ENCODE measurements at places on chromosomes 1 and 21. TPM values are rescaled to one million over a fixed set of nuclear protein-coding genes. Genes with fewer than 3 reads are reported as not detected.

GRCh38 chr21:34640858-34641257 is 25.9 kb upstream of the RCAN1 start:
- DNase-seq, result no peak

DNA sequence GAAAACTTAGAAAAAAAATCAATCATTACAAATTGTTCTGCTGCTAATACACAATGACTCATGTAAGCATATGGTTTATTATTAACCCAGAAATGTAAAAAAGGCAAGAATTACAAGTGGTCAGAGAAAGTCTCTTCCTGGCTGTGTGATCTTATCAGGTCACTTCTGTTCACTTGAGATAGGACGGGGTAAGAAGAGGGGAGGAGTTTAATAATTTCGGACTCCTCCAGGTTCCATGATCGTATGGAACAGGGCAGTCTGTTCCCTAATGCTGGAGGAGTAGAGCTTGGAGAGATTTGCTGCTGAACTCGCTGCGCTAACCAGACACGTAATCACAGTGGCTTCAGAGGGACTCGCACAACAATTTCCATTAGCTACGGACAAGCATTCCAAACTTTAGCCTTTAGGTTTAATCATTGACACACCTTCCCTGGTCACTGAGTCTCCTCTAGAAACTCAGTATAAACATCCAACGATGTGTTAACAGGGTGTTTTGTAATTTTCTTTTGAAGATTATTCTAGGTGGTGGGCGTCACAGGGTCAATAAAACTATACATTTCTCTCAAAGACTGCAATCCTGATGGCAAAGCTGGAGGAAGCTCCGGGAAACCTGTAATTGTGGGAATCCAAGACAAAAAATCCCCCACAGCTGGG is 1.3 kb downstream of the CRYZ start:
- DNase-seq, result no peak

GRCh38 chr1:49229555-49229954 is 452.9 kb upstream of the BEND5 start:
- no peak for DNase-seq

- no peak for DNase-seq
Measured at GRCh38 chr1:10948463-10948775, 64.0 kb upstream of the TARDBP start.

- DNase-seq, result no peak
Measured at GRCh38 chr1:215220346-215220745, 137.8 kb downstream of the KCNK2 start.

DNA sequence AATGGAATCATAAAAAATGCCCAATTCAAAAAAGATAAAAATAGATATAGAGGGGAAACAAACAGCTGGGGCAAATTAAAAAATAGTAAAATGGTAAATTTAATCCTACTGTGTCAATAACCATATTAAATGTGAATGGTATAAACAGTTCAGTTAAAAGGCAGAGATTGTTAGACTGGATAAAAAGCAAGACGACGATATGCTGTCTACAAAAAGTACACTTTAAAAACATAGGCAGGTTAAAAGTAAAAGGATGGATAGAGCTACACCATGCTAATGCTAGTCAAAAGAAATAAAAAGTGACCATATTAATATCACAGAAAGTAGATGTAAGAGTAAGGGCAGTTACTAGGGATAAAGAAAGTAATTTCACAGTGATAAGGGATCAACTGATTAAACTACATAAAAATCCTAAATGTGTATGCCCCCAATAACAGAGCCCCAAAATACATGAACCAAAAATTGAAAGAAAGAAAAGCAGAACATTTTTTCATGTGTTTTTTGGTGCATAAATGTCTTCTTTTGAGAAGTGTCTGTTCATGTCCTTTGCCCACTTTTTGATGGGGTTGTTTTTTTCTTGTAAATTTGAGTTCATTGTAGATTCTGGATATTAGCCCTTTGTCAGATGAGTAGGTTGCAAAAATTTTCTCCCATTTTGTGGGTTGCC is 27.4 kb downstream of the MORN1 start:
- DNase-seq, result no peak

GRCh38 chr1:204575221-204576190 is 59.3 kb downstream of the MDM4 start:
- no peak for DNase-seq

- DNase-seq, result no peak
Measured at GRCh38 chr1:41373373-41373772, 12.1 kb downstream of the FOXO6 start.

DNA sequence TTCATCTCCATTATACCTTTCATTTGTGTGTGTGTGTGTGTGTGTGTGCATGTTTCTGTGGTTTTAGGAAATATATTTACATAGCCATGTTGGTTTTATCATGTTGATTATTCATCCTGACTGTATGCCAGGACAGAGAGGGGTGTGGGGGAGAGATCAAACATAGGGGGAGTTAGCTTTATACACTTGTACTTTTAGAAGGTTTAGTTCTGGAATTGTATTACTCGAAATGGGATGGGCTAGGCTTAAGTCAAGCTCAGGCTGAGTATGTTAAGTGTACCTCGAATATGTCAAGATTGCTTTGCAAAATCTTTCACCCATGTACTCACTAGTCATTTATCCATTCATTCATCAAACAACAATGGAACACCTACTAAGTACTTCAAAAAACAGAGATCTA is 123.3 kb downstream of the HMCN1 start:
- DNase-seq, result no peak

GRCh38 chr1:208184966-208185654 is 59.1 kb downstream of the PLXNA2 start:
- DNase-seq, result no peak

- DNase-seq, result no peak
Measured at GRCh38 chr1:209207126-209207700, 376.3 kb upstream of the CAMK1G start.

DNA sequence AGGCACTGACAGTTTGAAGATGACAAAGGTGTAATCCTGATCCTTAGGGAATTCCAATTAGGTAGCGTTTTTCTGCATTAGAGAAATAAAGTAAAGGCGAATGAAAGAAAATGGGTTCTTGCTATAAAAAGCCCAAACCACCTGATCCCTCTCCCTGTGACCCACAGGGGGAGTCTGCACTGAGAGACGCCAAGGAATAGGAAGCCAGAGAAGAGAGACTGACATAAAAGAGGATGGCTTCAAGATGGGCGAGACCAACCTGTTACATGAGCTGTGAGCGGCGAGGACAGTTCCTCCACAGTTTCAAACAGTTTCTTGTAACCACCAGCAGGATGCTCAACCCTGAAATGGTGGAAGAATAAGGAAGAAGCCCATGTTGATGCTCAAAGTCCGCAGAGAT is 1.4 kb downstream of the RPE65 start:
- no peak for DNase-seq

GRCh38 chr1:150549496-150550221 is 451 bp downstream of the ADAMTSL4 start:
- DNase-seq, result no peak

GRCh38 chr1:1988061-1988945 is 15.3 kb downstream of the CFAP74 start:
- no peak for DNase-seq

DNA sequence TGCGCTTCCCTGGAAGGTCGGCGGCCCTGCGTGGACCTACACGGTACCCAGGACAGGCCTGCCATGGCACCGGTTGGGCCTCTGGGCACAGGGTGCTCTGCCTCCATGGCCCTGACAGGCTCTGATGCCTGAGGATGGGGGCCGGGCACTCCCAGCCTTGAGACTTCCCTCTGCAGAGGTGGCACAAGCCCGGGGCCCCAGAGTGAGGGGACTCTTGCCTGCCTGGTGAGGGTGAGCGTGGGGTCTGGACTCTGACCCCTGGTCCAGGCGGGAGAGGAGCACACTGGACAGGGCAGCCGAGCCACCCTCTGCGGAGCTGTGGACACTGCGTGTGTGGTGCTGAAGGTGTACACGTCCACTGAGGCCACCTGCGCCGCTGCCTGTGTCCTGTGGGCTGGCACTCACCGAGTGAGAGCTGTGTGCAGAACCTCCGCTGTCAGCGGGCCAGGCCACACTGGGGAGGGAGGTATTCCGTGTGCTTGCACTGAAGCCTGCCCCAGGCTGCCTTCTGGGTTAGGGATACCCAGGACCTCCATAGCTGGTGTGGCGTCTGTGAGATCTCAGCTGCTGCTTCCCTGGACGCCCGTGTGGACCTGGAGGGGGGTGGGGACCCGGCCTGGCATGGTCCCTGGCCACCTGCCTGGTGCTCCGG is 10.4 kb downstream of the SKI start:
- no peak for DNase-seq

DNA sequence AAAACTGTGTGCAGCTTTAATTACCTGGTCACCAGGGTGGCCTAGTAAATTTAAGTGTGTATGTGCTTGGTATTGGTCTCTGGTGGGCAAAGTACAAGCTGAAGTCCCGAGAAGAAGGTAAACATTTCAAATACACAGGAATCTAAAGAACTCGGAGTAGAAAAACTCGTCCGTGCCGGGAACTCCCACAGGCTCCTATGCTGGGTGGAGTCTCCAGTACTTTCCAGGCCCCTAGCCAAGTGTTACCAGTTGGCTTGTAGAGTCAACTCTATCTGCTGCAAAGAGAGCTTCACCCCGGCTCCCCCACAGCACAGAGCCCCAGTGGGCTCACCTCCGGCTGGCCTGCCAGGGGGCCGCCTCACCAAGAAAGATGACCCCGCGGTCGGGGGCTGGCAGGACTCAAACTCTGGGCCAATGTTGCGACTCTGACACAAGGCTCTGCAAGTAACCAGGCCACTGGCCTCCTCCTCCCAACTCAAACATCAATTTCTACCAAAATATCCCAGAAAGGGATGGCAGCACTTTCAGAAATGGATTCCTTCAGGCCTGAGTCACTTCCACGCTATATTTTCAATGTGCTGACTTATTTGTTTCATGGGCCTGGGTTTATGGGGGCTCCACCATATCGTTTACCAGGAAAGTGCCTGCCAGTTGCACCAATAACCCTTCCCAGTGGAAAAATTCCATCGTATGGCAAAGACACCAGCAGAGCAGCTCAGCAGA is 73.9 kb downstream of the SLC66A1 start:
- DNase-seq, result peak; percentile 88

- no peak for DNase-seq
Measured at GRCh38 chr1:167928457-167928852, 8.0 kb upstream of the DCAF6 start.

- peak; percentile 92 for DNase-seq
Measured at GRCh38 chr21:43343992-43344886, 82.7 kb downstream of the SIK1 start.

DNA sequence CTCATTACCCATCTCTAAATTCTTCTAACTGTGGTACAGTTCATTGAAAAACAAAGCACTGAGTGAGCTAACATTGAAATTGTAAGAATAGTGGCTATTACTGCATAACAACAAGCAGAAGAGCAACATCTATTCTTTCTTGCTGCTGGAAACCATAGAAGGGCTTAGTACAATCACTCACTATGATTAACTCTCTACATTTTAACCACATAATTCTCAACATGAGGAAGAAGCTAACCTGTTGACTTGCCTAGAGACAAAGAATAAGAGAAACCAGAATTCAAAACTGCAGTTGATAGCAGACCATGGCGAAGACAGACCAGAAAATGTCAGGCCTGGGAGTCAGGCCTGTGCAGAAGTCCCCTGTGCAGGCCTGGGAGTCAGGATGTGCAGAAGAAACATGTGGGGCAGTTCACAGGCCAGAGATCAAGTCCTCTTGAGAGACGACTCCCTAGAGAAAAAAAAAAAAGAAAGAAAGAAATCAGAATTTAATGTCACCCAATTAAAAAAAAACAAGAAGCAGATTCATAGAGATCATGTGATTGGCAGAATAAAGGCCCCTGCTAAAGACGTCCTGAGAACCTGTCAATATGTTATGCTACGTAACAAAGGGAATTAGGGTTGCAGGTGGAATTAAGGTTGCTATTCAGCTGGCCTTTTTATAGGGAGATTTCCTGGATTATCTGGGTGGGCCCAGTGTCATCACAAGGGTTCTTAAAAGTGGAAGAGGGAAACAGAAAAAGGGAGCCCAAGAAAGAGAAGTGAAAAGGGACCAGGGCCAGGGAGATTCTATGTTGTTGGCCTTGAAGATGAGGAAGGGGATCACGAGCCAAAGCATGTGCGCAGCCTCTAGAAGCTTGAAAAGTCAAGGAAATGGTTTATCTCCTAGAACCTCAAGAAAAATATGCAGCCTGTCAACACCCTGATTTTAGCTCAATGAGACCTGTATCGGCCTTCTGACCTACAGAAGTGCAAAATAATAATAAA is 94.9 kb downstream of the MRPL39 start:
- no peak for DNase-seq

DNA sequence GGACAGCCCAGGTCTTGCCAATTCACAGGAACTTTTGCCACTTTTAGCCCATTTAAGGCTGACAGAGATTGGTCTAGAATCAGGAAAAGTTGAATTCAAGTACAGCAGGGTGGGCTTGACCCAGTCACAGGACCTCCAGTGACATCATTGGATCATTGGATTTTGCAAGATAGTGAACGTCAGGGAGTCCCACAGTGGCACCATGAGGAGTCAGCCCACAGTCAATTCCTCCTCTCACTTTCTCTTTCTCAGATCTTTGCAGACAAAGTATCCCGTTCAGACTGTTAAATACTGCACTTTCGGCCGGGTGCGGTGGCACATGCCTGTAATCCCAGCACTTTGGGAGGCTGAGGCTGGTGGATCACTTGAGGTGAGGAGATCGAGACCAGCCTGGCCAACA is 57.9 kb upstream of the TLR5 start:
- no peak for DNase-seq

GRCh38 chr1:153774026-153774595 is 1.1 kb upstream of the SLC27A3 start:
- DNase-seq, result no peak

DNA sequence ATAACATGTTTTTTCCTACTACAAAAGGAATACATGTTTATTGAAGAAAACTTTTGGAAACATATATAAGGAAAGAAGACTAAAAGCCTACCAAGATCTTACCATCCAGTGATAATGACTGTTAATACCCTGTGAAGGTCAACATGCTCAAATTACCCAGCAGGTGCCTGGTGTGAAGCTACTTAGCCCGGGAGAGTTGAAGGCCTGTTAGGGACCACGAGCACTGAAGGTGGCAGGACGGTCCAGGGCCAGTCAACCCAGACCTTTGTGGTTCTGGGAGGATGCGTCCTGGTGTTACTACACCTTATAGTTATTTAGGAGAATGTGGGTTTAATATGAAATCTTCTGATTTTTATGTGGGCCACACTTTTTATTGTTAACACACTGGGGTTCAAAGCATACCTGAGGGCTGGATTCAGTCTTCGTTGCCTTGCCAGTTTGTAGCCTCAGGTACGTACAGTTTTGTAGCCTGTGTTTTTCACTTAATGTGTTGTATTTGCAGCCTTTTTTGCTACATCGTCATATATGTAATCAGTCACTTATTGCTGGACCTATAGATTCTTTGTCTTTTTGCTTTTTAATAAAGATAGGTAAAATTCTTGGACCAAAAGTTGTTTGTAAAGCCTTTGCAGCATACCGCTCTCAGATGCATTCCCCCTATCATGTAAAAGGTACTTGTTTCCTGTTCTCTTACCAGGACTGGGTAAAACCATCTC is 9.8 kb downstream of the ITSN1 start:
- no peak for DNase-seq

GRCh38 chr1:190453550-190453949 is 24.1 kb downstream of the BRINP3 start:
- no peak for DNase-seq

The HPDL gene
- 0.41 TPM for total RNA-seq

The SLC1A7 gene
- 1.8 TPM for total RNA-seq

The HRNR gene
- 0.06 TPM for total RNA-seq

The ADAMTS4 gene
- total RNA-seq, result 3.4 TPM

The OR2L8 gene
- total RNA-seq, result 2.4 TPM

The PCP4 gene
- 33.9 TPM for total RNA-seq

The NCAM2 gene
- 1.1 TPM for total RNA-seq

The LEMD1 gene
- 0.68 TPM for total RNA-seq

The STUM gene
- total RNA-seq, result 4.3 TPM

The IGSF9 gene
- 17.3 TPM for total RNA-seq

The MTARC1 gene
- 29.7 TPM for total RNA-seq

The OR2T35 gene
- not detected for total RNA-seq

The HCN3 gene
- total RNA-seq, result 2.6 TPM

Data from prostate gland (tissue), 2 donors.